Retinal pigment epithelial cell (primary cell): ENCODE measurements at places on chromosomes 3 and 15.
A peak's percentile ranks its signal among the peaks of the same experiment; 100 is the strongest.

- DNase-seq: no peak
Observed at GRCh38 chr3:177084616-177085015, 112.7 kb downstream of the TBL1XR1 start.

GRCh38 chr3:110741891-110742290, 329.7 kb upstream of the NECTIN3 start:
- no peak for DNase-seq

- peak; percentile 45 for DNase-seq
Observed at GRCh38 chr15:74863239-74864056, 9.7 kb downstream of the SCAMP2 start.

- no peak for DNase-seq
Observed at GRCh38 chr3:122092460-122093165, 37.5 kb downstream of the CD86 start.

- DNase-seq: no peak
Observed at GRCh38 chr15:25333049-25333448, 105.8 kb downstream of the UBE3A start.

GRCh38 chr3:53253707-53254508, 1.9 kb downstream of the TKT start:
- no peak for DNase-seq

DNA sequence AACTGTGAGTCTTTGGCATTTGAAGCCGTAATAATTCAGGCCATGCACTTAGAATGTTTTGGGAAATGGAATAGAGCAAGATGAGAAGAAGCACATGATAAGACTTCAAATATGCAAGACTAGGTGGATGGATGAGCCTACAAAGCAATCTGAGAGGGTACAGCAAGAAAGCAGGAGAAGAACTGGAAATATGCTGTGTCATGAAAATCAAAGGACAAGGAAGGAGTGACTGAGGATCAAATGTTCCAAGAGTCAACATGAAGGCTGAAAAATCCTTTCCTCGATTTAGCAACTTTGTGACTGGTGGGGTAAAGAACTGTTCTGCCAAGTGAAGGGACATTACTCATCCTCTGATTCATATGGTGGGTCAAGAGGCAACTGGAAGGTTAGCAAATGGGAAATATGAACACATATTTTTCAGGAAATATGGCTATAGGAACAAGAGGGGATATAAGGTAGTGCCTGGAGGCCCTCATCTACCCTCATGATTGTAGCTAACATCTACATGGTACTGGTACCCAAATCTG, 803.7 kb upstream of the ARRDC4 start:
- DNase-seq: no peak

DNA sequence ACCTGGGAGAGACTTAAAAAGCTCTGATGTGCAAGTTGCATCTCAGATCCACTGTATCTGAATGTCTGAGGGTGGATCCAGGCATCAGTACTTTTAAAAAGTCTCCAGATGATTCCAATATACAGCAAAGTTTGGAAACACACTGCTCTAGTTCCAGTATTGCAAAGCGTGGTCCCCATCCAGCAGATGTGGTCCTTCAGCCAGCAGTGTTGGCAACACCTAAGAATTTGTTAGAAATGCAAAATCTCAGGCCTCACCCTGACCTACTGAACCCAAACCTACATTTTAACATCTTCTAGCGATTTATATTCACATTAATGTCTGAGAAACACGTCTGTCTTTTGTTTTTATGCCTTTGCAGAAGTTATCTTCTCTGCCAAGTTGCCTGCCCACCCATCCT, 32.2 kb upstream of the SGO1 start:
- no peak for DNase-seq

DNA sequence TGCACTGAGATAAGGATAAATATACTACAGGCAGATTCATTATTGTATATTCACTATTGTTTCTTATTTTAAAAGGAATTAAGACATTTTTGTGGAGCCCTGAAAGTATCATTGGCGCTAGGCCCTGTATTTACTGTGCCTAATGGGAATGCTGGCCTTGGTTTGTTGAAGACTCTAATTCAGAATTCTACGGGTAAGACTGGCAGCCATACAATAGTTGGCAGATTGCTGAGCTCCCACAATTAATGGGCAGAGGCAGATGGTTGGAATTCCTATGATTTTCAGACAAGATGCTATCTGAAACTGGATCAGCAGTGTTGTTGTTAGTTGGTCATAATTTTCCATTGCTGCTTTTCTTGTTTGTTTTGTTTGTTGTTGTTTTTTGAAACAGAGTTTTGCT, 14.7 kb downstream of the PGBD4 start:
- DNase-seq: no peak

GRCh38 chr3:184937611-184938010, 125.6 kb downstream of the VPS8 start:
- DNase-seq: no peak

DNA sequence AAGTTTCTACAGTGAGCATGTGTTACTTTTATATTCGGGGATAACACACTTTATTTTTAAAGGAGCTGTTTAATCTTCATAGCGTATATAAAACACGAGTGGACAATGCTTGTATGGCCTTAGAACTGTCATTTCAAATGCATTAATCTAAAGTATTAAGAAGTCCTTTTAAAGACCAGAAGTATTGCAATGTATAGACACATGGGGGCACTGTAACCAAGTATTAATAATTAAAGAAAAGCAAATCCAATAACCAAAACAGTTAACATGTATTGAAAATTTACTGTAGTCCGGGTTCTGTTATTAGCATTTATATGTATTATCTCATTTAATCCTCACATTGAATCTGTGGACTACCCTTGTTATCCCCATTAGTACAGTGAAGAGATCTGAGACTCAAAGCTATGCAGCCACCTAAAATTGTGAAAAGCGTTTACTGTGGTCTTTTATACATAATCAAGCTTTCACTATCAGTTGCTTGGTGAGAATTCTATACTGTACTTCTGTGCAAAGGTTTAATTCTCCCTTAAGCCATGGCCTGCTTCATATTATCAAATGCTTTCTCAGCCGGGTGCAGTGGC, 10.1 kb downstream of the ARL14 start:
- DNase-seq: no peak

GRCh38 chr3:167330993-167331785, 48.9 kb downstream of the ZBBX start:
- no peak for DNase-seq

DNA sequence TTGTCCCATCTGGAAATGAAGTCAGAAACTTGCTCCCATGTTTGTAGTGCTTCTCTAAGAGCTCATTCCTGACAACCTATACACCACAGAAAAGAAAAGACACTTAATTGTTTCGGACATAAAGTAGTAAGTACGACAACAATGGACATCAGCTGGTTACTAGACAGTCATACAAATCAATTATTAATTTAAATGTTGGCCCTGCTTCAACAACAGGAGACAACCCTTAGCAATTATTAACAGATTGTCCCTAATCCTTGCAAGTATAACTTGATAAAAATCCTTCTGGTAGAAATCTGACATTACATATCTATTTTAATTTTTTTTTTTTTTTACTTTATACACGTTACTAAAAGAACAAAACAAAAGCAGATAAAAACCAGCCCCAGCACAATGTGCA, 29.8 kb downstream of the ERICH6 start:
- no peak for DNase-seq
